ENCODE measurements at places on chromosomes 16 and 17.

DNA sequence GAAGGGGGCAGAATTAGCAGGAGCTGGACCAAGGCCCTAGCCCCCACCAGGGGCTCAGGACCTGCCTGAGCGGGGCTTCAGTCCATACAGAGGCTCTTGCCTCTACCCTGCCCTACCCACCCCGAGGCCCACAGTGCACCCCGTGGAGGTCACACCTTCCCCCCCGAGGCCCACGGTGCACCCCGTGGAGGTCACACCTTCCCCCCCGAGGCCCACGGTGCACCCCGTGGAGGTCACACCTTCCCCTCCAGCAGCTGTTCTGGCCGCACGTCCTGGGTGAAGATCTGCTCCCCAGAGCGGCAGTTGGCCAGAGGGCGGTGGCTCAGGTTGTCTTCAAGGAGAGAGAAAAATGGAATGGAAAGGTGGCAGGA is 11.4 kb downstream of the CASKIN2 start:
- DNase-seq: no peak

- no peak for DNase-seq
These were observed 24.1 kb downstream of the HMOX2 start for GRCh38 chr16:4500272-4500671.

GRCh38 chr17:42848093-42848492 is 2.9 kb upstream of the AOC3 start:
- no peak for DNase-seq

GRCh38 chr16:19948186-19949104 is 63.8 kb upstream of the GPRC5B start:
- no peak for DNase-seq

DNA sequence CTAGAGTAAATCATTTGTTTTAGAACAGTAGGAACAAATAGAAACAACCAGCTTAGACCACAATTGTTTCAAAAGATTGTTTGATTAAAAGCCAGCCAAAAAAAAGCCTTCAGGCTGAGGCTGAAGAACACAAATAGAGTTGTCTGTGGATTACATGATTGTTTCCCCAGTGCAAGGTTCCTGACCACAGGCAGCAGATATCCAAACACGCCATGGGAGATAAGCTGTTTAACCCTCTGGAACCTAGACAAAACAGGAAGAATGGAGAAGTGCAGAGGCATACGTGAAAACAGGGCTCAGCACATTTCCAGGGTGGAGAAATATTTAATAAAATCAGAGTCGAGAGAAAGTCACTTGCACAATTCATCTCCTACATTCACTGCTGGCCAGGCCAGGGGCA is 21.0 kb downstream of the ATPAF2 start:
- DNase-seq: no peak

- DNase-seq: no peak
These were observed 12.5 kb downstream of the TOM1L2 start for GRCh38 chr17:17959520-17960361.
